Stimulated activated CD8-positive, alpha-beta memory T cell treated with anti-CD3 and anti-CD28 coated beads, Interleukin-15, amount 100 ng/mL, for 48 hours (primary cell): ENCODE measurements at places on chromosomes 2 and 18.

- DNase-seq: no peak
Measured at GRCh38 chr2:108346827-108347226, 30.9 kb upstream of the SULT1C4 start.

DNA sequence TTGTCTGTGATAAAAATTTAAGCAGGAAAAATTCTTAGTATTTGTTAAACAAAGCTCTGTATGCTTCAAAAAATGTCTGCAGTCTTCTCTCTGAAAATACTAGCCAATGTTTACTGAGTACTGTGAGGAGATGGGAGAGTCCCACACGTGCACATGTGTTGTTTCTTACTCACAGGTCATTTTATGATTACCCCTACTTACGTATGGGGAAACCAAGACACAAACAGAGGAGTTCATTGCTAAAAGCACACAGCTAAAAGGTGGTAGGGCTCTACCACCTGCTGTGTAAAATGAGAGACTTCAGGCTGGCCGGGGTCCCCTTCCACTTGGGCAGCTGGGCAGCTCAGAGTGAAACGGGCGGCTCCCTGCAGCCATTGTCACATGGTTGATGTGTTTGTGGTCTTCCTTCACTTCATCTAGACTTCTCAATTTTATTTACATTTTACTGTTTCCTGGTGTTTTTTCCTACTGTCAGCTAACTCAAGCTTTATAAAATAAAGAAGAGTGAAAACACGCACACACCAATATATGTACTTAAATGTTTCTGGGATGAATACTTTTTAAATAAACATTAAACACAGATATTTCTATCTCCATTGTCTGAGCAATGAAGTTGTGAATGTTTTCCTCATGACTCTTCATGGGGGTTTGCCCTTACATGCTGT is 71.2 kb downstream of the MBP start:
- no peak for DNase-seq

- DNase-seq: no peak
Measured at GRCh38 chr2:164657129-164657528, 35.8 kb upstream of the GRB14 start.

GRCh38 chr2:8380026-8380425 is 301.8 kb upstream of the ID2 start:
- no peak for DNase-seq

DNA sequence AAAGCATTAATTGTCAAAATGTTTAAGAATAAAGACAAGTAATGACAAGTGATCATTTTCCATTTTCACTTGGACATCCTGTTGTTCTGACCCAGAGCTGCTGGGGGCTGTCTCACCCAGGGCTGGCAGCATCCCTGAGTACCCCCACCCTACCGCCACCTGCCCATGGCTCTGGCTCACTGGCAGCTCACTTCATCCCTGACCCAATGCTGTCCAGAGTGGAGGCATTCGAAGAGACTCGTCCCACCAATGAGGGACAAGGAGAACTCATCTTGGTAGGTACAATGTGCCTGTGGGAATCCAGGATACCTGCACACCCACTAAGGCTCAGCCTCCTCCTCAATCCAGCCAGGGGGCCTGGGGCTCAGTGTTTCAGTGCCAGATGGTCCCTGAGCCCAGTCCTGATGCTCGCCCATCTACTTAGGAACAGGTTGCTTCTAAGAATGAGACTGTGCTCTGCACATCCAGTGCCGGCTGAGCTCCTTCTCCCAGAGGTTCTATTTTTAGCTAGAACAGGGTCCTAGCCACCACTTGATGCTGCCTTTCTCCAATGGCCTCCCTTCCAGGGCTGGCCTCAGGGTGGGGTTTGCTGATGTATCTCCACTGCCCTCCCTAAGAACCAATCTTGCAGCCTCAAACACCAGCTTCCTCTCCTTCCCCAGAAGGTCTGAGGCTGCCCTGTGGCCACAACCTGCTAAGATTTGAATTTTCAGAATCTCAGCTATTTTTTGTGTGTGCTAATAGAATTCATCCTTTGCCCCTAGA is 53.7 kb downstream of the ADD2 start:
- no peak for DNase-seq

DNA sequence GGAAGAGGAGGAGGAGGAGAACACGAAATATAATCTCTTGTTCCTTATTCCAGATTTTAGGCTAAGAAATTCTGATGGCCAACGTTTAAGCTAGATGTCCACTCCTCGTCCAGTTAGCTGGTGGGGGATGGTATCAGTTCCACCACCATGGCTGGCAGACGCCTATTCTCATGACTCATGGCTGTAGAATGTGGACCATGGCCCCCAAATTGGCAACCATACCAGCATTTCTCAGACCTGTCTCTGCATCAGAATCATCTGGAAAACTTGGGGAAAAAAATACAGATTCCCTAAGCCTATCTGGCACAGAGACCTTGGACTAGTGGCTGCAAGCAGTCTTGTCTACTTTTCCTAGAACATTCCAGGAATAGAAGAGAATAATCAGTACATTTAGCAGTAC is 267.7 kb upstream of the SIX2 start:
- no peak for DNase-seq

GRCh38 chr18:3671176-3671575 is 221.2 kb downstream of the TGIF1 start:
- no peak for DNase-seq

GRCh38 chr2:195651046-195651445 is 6.0 kb upstream of the SLC39A10 start:
- DNase-seq: no peak

DNA sequence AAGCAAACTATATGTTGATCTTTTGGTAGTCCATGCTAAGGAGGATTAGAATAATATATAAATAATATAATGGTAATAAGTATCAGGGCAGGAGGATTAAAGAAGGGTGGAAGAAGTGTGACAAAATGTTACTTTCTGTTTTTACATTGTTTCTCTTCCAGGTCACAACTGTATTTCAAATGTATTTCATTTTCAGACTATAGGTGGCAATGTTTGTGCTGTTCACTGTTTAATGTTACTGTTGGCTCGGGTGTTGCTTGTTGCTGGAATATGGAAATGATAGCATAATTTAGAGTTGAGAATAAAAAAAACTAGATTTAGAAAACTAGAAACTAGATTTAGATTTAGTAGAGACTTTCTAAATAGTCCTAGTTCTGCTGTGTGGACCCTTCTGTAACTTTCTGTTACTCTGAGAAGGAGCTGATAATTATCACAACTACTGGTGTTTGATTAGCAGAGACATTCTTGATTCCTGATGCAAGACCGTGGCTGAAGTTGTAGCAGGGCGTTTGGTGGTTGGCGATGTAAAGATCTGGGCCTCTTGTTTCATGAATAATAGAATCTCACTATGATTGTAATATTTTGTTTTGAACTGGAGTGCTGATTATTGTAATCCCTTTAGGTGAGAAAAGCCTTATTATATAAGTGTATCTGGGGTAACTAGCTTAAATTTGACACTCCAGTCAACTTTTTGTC is 7.9 kb downstream of the NEDD4L start:
- DNase-seq: no peak

GRCh38 chr18:2656237-2656980 is 883 bp downstream of the SMCHD1 start:
- peak; percentile 24 for DNase-seq

- DNase-seq: no peak
Measured at GRCh38 chr2:205760157-205760556, 77.9 kb downstream of the NRP2 start.

DNA sequence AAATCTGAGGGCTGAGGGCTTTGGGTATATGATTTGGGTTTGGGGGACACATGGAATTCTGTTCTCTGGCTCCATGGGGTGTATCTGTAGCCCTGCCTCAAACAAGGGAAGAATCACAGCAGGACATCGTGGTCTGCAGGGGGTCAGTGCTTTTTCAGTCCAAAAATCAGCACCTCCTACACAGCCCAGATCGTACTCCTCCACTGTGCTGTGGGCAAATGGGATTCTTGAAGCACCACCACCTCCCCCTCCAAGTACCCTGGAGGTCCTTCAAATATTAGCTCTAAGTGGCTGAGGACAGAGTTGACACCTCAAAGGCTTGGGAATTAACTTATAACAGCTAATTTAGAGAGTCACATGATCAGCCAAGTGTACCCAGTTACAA is 41.5 kb downstream of the EPHA4 start:
- no peak for DNase-seq

DNA sequence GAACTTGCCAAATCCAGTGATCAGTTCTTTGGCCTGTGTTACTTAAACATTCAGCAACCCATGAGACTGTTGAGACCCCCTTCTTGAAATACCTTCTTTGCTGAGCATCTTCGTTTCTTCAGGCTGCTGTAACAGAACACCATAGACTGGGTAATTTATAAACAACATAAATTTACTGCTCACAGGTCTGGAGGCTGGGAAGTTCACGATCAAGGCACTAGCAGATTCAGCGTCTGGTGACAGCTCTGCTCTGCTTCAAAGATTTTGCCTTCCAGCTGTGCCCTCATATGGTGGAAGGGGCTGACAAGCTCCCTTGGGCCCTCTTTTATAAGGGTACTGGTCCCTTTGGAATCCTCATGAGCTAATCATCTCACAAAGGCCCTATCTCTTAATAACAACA is 28.8 kb upstream of the TSPYL6 start:
- DNase-seq: no peak

DNA sequence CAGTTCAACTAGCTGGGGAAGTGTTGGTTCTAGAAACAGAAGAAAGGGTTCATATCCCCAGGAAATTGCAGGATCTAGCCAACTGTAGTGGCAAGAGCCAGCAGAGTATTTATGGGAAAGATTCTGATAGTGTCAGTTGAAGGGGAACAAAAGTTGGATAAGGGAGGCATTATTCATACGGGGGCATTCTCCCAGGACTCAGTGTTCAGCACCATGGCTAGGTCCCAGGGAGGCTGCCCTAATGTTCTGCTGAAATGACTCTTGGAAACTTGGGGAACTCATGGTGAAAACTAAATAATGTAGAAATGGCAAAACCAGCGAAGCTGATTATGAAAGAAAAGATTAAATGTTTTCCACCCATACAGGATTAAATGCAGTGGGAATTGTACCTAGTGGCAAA is 543.7 kb downstream of the TRIB2 start:
- DNase-seq: no peak

DNA sequence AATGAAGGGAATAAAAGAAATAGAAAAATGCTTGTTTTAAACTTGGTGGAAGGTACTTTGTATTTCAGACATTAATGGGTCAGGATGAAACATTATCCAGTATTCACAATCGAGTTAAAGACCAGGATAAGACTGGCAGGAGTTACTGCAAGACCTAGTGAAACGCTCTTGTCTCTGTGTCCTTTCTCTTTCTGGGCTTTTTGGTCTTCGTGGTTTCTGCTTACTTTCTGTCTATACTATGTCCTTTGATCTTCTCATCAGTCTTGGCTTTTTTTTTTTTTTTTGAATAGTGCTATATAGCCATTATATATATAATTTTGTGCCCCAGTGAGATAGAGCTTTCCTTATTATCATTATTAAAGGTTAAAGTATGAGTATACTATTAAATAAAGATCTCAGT is 42.1 kb upstream of the GAREM2 start:
- no peak for DNase-seq

DNA sequence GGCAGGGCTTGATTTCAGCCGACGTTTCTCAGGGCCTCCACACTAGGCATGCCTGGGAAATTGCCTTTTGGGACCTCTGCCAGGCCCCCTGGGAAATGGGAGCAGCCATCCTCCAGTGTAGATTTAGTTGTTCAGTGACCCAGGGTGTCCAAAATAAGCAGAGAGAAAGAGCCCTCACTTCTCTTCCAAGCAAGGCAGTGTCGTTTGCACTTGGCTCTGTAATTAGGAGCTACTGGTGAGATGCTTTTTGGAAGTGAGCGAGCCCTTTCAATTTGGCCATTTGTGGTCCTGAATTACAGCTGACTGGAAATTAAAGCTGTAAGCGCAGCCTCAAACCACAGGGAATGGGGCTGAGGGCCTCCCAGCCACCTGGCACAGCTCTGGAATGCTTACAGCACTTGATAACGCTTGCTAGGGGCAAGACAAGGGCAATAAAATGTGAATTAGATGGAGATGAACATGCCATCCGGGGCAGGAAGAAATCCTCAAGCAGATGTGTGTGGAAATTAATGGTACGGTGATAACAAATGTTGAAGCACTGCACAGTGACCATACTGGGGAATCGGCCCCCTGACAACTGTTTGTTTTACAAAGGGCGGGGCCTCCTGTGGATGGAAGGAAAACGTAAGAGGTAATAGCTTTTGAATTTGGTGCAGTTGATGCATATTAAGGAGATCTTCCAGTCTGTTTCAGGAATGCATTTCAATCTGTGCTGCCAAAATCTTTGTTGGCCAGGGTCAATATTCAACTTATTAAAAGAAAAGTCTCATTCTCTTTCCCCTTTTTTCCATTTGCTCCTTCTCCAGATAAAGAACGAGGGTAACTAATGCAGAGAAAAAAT is 173.1 kb downstream of the UXS1 start:
- DNase-seq: no peak

DNA sequence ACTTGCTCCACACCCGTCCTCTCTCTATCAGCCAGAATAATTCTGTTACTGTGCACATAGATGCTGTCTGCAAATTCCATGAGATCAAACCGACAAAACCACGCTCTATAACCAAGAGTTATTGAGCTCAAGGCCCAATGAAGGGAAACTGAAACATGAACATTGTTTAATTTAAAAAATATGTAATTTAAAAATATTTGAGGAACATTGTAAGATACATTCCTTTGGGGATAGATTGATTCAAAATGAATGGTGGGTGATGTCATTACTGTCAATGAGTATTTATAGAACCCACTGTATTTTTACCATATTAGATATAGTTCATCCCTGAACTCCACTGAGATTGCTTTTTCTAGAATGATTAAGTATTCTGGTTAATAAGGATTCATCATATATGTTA is 50.4 kb downstream of the NCKAP5 start:
- DNase-seq: no peak
